ENCODE measurements at places on chromosomes 5 and 9.

DNA sequence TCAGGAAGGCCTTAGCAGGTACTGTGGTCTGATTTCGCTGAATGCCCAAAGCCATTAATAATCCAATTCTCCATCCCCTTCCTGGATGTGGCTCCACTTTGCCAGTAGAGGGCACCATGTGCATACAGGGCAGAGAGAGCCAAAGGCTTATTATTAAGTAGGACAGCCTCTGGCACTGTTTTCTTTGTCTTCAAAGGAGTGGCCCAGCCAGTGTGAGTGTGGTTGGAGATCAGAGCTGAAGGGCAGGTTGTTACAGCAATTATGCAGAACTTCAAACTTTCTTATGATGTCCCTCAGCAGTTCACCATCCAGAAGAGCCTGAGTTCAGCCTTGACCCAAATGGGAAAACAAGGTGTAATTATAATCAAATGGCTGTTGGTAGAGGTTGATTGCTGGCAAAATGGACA lies 38.6 kb upstream of the CEMIP2 start:
- peak; percentile 79 for DNase-seq

- DNase-seq: no peak
These were observed 423.3 kb downstream of the EFNA5 start for GRCh38 chr5:107247427-107247826.

- peak; percentile 8 for DNase-seq
These were observed 1639.4 kb upstream of the C9orf72 start for GRCh38 chr9:29212397-29213387.

DNA sequence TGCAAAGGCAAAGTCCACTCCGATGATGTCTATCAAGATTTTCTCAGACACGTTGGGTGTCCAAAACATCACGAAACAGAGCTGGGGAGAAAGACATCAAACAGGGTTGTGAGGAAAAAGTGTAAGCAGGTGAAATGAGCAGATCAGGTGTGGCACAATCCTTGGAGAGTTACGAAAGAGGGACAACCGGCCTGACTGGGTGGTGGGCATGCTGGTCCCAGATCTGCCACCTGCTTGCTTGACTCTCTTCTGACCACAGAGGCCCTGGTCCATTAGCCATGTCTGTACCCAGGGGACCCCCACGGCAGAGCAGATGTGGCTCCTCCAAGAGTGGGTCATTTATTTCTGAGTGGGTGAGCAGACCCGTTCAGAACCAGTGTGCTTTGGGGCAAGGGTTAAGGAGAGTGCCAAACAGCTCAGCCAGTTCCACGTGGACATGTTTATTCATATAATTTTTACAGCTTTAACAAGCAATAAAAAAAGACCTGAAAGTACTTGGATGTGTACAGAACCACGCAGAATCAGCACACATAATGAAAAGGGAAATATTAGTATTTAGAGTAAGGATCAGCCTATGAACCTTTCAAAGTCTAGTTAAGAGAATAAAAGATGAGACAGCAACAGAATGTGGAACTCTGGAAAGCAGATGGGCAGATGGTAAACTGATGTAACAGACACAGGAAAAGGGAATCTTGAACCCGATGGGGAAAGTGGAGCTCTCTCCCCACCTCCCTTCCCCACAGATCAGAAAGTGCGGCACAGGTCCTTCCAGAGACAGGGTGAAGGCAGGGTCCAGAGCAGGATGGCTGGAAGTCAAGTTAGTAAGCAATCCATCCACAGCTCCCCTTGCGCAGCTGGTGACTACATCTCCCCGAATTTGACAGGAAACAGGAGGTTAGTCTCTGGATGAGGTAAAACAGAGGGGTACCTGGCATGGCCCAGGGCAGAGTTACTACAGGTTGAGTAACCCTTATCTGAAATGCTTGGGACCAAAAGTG lies 52.5 kb downstream of the OTULIN start:
- DNase-seq: no peak

- DNase-seq: no peak
These were observed 45.2 kb upstream of the ZFAND5 start for GRCh38 chr9:72410214-72410613.

GRCh38 chr5:93058309-93058708 lies 522.7 kb downstream of the NR2F1-AS1 start:
- DNase-seq: no peak

- DNase-seq: no peak
These were observed 268.1 kb downstream of the NSG2 start for GRCh38 chr5:174313615-174314014.

DNA sequence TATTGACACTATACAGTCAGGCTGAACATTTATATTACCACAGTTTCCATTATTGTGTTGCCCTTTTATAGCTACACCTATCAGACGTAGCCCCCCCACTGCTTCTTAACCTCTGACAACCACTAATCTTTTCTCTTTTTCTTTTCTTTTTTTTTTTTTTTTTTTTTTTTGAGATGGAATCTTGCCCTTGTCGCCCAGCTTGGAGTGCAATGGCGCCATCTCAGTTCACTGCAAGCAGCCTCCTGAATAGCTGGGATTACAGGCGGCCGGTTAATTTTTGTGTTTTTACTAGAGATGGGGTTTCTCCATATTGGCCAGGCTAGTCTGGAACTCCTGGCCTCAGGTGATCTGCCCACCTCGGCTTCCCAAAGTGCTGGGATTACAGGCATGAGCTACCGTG lies 75.4 kb downstream of the UHRF2 start:
- no peak for DNase-seq

DNA sequence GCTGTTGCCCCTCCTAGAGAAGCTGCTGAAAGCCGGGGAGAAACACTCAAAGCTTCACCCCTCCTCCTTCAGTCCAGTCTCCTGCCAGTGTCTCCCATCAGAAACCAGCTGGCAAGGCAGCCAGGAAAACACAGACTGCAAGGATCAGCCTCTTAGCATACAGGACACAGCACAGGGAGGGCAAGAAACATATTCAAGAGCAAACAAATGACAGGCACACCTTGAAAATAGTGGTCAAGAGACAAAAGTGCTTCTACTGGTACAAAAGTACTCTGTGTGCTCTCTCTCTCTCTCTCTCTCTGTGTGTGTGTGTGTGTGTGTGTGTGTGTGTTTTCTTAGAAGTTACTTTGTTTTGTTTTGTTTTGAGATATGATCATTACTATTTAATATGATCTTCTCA lies 227.2 kb downstream of the RAB3C start:
- DNase-seq: no peak

- DNase-seq: peak; percentile 29
These were observed 34.9 kb upstream of the TEK start for GRCh38 chr9:27073841-27074728.

DNA sequence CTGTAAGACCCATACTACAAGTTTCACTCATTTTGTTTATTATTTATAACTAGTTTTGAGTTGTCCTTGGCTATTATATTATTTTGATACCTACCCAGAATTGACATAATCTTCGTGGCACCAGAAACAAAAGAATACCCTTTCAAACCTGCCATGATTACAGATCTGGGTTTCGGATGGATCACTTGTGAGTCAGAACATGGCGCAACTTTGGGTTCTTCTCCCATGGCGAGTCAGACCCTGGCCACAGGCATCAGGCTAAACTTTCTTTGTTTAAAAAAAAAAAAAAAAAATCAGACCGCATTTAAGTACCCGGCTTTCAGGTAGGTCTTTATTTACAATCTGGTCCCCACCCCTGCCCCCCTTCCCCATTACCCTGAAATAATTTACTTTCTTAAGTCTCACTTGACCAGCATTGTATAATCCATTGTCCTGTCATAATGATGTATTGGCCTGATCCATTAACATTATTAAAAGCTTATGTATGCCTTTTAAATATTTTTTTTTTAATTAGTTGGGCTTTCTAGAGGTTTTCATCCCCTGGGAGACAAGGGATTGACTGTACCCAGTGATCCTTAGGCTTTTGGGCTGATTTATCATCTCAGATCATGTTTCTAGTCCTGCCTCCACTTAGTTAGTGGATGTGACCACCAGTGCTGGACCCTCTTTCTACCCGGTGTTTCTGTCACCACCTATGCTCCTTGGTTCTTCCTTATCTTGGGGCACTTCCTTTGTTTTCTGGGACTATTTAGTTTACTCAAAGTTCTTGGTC lies 43.9 kb downstream of the F2RL2 start:
- peak; percentile 38 for DNase-seq

DNA sequence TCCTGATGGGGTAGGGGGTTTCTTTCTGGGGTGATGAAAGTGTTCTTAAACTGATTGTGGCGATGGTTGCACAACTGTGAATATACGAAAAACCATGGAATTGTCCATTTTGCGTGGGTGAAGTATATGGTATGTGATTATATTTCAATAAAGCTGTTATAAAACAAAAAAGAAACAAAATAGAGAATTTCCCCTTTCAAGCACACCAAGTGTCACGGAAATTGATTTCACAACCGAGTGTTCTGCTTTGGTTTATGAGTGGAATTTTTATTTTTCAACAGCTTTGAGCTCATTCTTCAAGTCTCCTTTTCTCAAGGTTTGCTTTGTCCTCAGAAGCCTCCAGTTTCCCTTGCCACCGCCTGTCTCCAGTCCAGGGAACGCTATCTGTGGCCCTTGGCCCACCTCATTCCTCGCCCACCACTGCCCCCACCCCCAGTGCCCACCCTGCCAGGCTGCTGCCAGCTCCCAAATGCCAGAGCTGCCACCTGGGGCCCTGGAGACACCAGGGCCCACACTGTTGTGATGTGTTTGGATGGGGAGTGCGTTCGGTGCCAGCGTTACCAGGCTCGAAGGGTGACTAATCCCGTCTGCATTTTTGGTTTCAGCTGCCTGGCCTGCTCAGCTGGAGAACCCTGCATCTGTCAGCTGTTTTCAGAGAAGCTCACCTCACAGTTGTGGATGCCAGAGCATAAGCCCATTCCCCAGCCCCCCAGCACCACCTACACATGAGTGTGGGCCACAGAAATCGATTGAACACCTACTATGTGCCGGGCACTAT lies 30.4 kb downstream of the DUSP1 start:
- peak; percentile 82 for DNase-seq

- no peak for DNase-seq
These were observed 101.6 kb downstream of the FSTL4 start for GRCh38 chr5:133510634-133511262.

DNA sequence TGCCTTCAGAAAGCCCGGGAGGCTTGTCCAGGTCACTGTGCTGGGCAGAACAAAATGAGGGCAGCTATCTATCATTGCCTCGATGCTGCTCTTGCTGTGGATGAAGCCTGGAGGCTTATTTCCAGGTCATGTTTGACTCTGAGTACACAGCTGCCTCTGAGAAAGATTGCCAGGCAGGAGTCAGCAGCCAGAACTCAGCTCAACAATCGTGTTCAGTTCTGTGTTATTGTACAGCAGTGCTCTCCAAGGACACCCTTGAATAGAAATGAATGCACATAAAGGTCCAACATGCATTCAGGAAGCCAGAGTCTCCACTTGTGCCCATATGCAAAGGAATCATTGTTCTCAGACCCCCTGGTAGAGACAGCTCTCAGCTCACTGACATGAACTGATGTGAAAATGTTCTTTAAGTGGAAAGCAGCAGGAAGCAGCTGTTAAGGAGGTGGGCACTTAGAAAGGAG lies 61.7 kb upstream of the ZFR start:
- DNase-seq: no peak

- no peak for DNase-seq
These were observed 13.5 kb downstream of the ZFP37 start for GRCh38 chr9:113042884-113043657.

- no peak for DNase-seq
These were observed 61.4 kb upstream of the ADRA1B start for GRCh38 chr5:159854916-159855315.

DNA sequence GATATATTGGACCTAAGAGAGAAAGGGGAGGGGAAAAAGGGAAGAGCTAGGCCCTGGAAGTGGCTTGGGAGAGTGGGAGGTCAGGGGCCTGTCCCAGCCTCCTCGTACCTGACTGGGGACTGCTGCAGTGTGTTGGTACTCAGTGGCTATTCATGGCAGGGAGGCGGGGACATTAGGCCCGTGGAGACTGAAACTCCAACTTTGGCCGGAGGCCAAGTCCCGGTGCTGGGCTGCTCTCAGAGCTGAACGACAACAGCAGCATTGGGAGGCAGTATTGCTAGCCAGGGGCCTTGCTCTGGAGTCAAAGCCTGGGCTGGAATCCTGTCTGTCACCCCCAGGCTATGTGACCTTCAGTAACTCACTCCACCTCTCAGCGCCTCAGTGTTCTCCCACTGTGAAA lies 37.8 kb downstream of the NEURL1B start:
- no peak for DNase-seq

- no peak for DNase-seq
These were observed 55.7 kb downstream of the ALDH1A1 start for GRCh38 chr9:72897069-72897649.

GRCh38 chr9:98504298-98505282 lies 204.1 kb downstream of the GABBR2 start:
- DNase-seq: peak; percentile 21

- DNase-seq: no peak
These were observed 70.0 kb upstream of the SUSD1 start for GRCh38 chr9:112245126-112245525.

Measured in suppressor macrophage (primary cell).